Fibroblast of skin of right biceps (primary cell): ENCODE measurements at places on chromosomes 2 and 18.

GRCh38 chr2:237310515-237311114 is 103.3 kb downstream of the COL6A3 start:
- DNase-seq, result no peak

DNA sequence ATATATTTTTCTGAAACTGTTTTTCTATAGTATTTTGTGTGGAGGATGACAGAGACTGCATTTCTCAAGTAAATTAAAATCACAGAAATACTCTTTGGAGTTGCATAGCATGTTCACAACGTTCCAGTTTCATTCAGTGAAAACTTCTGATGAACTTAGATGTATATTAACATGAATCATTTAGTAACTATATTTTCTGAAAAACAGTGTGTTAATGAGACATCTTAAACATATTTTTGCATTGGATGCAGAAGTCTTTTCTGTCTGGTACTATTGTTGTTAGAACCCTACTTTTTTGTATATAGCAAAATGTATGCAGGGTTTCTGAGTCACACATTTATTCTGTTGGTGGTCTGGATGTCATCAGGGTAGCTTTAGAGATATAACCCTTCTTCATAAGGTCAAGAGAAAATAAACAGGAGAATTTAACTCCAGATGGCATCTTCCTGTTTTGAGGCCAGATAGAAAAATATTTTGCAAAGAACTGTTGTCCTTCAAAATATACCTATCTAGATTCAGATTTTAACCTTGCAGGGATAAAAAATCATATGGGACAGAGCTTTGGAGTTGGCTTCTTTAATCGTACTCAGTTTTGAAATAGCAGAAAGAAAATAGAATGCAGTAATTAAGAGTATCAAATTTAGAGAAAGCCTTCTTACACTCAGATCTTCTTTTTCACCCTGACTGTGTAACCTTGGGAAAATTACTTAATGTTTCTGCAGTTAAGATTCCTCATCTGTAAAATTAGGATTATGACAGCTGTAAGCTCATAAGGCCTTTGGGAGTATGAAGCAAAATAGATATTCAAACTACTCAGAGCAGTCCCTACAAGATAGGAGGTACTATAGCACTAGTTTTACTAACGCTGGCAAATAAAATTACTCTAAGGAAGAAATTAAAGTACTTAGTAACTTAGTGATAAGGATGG is 5.3 kb downstream of the COL3A1 start:
- DNase-seq, result peak; percentile 69

DNA sequence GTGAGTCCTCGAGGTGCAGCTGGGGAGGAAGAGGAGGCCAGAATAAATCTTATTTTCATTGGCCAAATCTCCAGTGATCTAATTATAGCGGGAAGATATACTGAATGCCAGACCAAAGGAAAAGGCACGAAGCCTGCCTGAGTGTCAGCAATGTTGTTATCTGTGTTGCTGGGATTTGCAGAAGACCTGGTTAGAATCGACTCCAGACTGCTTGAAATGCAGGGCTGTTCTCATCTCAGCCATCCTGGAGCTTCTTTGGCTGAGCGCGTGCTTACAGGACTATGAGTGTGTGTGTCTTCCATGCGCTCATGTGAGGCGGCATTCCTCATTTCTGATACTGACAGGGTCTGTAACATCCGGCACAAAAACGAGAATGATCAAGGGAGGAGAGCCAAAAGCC is 81.2 kb downstream of the TSN start:
- no peak for DNase-seq

- DNase-seq, result peak; percentile 85
Measured at GRCh38 chr2:234135750-234136221, 85.3 kb downstream of the SPP2 start.

GRCh38 chr2:117985092-117985491 is 28.8 kb downstream of the CCDC93 start:
- DNase-seq, result no peak

DNA sequence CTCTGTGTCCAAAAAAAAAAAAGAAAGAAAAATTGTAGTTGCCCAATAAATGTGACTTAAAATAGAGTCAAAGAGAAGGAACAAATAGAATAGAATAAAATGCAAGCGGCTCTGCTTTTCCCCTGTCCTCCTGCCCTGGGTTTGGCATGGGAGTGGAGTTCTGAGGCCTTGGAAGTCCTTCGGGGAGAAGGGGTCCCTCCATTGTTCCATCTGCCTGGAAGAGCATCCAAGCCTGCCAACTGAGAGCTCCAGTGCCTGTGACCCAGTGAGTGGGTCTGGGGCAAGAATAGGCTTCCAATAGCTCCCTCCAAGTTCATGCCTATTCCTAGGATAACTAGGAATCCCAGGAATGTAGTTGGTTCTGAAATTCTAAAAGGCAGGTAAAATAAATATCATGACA is 321.4 kb downstream of the MYCN start:
- DNase-seq, result no peak

DNA sequence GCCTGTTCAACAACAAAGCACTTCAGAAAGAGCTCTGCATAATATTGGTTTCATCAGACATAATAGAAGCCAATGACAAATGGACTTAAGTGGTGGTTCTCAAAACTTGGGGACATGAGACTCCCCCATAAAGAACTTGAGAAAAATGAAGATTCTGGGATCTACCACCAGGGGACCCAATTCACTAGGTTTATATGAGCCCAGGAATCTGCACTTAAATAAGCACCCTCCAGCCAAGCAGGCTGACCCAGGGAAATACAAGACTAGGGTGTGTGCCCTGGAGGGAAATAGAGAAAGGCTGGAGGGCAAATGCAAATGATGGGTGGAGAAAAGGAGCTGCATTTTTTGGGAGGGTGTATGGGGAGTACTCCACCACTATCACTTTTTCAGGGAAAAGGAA is 52.5 kb downstream of the SATB2 start:
- DNase-seq, result peak; percentile 5

DNA sequence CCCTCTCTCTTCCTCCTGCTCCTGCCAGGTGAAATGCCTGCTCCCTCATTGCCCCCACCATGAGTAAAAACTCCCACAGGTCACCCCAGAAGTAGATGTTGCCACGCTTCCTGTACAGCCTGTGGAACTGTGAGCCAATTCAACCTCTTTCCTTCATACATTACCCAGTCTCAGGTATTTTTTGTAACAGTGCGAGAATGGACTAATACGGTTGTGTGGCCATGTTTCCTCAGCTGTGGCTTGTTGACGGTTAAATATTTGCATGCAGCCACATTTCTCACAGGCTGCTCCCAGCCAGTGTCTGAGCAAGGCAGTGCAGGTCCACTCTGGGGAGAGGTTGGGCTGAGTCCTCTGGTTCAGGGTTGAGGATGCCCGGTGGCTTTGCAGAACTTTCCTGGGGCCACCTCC is 27.8 kb upstream of the COPS8 start:
- no peak for DNase-seq

GRCh38 chr2:166234112-166234846 is 106.5 kb upstream of the SCN1A start:
- peak; percentile 87 for DNase-seq

DNA sequence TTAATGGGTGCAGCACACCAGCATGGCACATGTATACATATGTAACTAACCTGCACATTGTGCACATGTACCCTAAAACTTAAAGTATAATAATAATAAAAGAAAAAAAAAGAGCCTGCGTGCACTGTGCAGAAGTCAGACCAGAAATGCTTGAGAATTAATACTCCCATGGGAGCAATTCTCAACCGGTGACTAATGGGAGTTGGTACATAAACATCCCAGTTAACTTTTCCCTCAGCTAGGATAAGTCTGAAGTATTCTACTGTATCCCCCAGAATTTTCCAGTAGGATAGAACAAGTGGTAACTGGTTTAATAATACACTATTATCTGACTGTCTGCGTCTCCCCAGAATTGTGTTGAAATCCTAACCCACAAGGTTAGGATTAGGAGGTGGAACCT is 113.6 kb upstream of the COL5A2 start:
- DNase-seq, result peak; percentile 90

DNA sequence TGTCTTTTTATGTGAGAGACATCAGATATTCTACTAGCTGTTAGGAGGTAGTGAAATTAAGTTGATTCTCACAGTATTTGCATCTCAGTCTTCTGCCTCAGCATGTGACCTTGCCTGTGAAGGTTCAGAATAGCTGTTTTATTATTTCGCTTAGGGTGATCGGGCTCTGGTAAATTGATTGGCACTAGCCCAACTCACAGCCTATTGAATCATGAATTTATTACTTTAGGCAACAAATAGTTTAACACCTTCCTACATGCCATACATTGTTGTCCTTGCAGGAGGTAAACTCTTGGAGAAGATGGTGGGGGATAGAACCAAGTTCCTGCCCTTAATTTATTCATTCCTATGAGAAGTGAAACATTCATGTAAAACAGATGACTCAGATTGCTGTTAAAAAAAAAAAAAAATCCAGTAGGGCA is 101.9 kb downstream of the GPD2 start:
- peak; percentile 70 for DNase-seq

DNA sequence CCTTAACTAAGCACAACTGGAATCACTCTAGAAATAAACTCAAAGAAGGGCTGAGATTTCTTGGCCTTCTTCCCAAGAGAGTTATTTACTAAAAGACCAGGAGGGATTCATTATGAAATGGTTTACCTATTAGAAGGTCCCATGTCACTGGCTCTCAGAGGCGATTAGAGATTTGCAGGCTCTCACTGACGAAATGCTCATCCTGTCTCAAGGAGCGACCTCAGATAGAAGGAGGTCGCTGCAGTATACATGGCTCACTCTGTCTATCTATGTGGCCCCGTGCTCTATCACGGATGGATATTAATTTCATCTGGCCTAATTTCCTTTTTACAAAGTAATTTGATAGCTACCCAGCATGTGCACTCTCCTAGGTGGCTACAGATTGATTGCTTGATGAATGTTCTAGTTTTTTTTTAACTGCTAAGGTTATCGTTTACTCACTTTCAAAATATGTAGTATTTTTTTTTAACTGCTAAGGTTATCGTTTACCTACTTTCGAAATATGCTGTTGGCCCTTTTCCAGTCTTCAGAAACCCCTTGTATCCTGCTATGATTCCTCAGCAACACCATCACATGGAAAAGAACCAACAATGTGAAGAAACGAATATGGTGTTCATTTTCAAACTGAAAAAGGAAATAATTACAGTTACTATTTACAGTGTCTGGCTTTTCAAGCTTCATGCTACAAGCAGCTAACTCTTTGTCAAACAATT is 9.1 kb downstream of the SMIM21 start:
- peak; percentile 62 for DNase-seq

GRCh38 chr2:36798724-36799123 is 102.2 kb downstream of the VIT start:
- no peak for DNase-seq

DNA sequence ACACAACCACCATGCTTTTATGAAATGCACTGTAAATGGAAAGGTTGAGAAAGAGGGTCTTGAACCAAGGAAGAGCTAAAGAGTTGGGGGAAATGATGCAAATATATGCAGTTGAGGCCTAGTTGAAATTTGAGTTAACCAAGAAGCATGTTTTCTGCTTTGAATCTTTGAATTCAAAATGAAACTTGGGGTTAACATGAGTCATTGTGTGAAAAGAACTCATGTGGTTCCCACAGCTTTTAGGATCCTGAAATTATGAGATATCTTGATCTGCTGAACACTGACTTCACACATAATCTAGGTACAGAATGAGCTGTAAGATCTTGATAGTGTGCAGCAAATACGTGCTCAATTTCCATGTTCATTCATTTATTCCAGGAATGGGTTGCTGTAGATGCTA is 422.9 kb upstream of the TRIB2 start:
- DNase-seq, result no peak
